ENCODE measurements at places on chromosomes 1 and 21.

DNA sequence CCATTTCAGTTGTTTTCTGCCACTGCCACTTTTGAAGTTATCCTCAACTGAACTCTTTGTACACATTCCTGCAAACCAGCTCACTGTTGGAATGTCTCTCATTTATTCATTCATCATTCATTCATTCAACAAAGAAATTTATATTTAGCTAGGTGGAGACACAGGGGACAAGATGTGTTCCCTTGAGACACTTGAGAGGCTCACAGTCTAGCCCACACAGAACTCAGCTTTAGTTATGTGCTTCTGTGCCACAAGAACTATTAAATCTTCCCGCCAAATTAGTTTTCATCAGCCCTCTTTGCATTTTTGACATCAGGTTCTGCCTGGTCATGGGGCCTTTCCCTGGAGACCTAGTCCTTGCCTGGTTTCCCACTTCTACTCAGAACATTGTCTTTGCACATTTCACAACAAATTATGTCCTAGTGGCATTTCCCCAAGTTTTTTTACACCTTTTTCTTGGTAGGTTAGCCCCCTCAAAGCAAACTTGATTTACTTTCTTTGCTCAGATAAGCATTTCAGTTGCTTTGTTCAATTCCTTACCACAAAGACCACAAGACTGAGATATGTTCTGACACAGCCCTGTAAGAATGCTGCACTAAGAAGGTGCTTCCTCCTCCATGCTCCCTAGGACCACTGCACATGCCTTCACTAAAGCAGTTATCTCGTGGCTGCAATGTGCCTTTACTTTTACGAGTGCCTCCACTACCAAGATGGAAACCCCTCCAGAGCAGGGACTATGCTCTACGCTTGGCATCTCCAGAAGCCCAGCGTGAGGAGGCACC lies 31.0 kb downstream of the ILDR2 start:
- no peak for DNase-seq

- no peak for DNase-seq
Measured at GRCh38 chr21:45032977-45033710, 41.2 kb upstream of the ADARB1 start.

DNA sequence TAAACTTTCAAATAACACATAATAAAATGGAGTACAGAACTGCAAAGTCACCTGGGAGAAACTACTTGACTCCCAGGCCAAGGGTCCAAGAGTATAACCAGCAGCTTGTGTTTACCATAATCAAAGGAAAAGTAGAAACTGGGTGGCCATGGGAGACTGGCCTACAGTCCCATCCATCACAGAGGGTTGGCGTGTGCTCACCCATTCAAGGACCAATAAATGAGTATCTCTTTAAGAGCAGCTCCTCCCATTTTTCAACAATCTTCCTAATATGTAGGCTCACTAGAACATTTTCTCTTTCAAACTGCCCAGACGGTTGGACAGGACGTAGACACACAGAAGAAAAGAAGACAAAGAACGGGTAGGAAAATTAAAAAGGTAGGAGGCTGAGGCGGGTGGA lies at the start of gene FMO3:
TSS of gene FMO3 (plus strand) at position 302 of the 400 bp plus-strand sequence. CDS start 1,754 bp downstream, outside the sequence.
- no peak for DNase-seq

DNA sequence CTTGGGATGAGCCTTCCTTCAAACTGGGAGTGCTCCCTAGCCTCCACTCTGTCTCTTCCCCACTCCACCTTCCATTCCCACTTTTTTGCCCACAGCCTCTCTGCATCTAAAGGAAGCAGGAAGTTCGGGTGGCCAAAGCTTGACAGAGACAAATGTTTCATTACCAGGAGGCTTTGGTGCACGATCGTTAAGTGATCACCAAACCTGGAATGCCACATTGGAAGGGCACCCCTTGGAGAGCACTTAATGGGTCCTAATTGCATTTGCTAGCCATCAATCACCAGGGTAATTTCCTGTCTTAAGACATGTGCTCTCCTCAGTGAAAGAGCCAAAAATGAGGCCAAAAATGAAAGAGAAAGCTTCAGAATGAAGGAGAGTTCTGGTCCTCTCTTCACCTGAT lies 206.5 kb downstream of the TNR start:
- DNase-seq: no peak

- no peak for DNase-seq
Measured at GRCh38 chr1:15885701-15886610, 38.4 kb downstream of the SPEN start.

DNA sequence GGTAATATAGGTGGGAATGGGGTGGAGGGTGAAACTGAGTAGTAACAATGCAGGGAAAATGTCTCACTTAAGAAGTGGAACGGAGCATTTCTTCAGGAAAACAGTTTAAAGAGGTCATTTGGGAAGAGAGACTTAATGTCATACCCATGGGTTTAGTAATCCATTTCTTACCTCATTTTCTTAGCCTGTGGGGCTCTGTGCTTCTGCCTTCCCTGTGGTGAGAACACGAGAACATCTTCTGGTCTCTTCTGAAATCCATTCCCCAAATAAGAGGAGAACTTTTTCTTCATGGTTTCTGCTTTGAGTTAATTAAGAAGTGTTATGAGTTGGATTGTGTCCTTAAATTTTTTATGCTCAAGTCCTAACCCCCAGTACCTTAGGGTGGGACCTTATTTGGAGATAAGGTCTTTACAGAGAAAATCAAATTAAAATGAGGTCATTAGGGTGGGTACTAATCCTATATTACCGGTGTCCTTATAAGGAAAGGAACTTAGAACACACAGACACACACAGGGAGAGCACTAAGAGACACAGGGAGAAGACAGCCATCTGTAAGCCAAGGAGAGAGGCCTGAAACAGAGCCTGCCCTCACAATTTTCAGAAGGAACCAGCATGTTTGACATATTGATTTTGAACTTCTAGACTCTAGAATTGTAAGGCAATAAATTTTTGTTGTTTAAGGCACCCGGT lies 5.4 kb downstream of the CCDC190 start:
- DNase-seq: no peak

DNA sequence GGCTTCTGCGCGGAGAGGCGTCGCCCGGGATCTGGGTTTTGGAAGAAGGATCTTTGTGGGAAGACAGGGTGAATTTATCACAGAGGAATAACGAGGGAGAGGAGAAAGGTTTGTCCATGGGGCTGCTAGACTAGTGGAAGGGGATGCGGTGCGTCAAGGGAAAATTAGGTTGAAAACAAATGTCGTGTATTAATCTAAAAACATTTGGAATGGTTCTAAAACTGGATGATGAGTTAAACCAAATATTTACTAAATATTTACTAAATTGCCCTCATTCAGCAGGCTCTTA lies 647 bp downstream of the RO60 start:
- DNase-seq: no peak

GRCh38 chr1:4690951-4691675 lies 36.7 kb downstream of the AJAP1 start:
- DNase-seq: no peak

- no peak for DNase-seq
Measured at GRCh38 chr1:204889681-204890383, 19.2 kb downstream of the NFASC start.

GRCh38 chr1:178870944-178871343 lies at the start of gene ANGPTL1:
Gene ANGPTL1, minus strand, starts transcription at chr1:178871077. Its CDS starts 5,301 bp downstream, at chr1:178865776.
- DNase-seq: no peak

- DNase-seq: no peak
Measured at GRCh38 chr21:33265664-33266049, 510 bp upstream of the IL10RB start.

GRCh38 chr1:14909920-14910460 lies 243.6 kb upstream of the TMEM51 start:
- DNase-seq: no peak

DNA sequence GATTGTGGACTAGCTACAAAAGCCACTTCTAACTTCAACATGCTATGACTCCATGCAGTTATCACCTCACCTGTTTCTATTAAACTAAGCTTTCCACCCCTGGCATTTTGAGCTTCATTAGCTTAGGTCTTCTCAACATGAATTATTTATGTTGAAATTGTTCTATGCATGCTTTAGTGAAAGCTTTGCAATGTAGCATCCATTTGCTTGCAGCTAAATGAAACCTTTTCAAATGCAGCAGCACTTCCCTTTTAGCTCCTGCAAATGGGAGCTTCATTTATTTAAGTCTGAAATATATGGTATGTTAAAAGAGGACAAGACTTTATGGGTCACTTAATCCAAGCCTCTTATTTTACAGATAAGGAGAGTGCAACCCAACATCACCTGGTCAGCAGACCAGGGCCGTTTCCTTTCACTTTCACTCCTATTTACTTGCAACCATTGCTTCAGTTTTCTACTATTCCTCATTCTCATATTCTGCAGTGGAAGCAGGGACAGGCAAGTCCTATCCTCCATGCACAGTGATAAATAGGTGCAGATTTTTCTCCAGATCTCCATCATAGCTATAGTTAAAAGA lies 56.4 kb upstream of the SAMSN1 start:
- no peak for DNase-seq

DNA sequence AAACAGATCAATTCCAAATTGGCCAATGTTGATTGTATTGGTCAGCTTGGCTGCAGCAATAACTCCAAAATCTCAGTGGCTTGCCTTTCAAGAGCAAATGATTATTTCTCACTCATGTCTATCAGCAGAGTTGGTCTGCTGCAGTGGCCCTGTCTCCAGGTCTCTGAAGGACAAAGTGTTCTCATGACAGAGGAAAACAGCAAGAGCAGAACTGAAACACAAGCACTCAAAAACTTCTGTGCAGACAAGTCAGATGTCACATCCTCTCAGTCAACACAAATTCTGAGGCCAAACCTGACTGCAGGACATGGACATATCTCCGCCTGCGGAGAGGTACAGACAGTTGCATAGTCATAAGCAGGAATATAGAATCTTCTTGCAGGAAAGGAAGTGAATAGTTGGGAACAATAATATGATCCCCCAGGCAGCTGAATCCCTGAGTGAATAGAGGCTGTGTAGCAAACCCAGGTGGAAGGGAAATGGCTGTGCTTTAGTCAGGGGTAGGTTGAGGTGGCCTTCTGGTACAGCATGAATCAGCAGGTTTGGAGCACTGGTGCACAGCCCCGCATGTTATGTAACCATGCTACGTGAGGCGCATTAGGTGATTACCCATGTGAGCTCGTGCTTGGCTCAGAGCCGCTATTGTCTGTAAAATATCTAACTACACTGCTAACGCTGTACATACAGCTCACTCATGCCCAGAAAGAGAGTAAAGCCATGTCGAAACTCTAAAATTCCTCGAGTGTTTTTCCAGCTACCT lies 17.1 kb upstream of the UBE2U start:
- DNase-seq: no peak

DNA sequence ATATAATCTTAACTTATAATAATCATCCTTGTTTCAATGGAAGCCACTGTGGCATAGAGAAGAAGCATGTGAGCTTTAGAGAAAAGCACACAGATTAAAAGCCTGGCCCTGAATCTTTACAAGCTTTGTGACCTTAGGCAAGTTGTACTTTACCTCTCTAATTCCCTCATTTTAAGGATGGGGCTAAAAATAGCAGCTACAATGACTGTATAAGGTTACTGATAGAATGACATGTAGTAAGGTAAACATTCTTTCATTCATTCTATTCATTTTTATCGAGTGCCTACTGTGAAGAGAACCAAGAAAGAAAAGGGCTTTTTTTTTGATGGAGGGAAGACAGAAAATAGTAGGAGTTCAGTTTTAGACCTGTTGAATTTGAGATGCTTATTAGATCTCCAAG lies 25.6 kb downstream of the CDKN2C start:
- no peak for DNase-seq

GRCh38 chr21:33849834-33850233 lies 65.8 kb downstream of the ATP5PO start:
- DNase-seq: no peak

- no peak for DNase-seq
Measured at GRCh38 chr1:30313176-30313575, 410.2 kb downstream of the MATN1 start.

GRCh38 chr1:19700079-19700777 lies 35.6 kb downstream of the HTR6 start:
- no peak for DNase-seq

DNA sequence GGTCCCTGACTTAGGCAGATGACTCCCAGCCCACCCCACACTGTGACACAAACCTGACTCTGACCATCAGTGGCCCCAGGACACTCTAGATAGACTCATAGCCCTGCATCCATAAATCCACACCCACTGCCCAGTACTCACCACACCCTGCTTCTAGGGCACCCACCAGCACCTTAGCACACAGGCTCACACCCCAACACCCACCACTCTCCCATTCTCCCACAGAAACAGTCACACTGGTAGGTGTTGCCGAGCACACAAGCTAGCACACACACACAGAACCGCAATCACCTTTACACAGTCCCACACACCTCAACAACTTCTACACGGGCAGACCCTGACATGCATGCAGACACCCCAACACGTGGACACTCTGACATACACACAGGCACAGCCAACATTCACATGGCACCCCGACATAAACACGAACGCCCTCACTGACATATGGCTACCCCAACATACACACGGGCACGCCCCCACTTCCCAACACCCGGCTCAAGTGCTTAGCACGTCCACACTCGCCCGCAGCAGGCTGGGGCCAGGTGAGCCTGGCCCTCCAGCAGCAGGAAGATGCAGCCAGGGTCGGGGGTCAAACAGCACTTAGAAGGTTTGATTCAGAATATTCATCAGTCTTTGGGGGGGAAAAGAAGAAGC lies 105.5 kb upstream of the TARDBP start:
- no peak for DNase-seq

GRCh38 chr1:27992276-27992675 lies 32.5 kb downstream of the XKR8 start:
- DNase-seq: no peak

- DNase-seq: no peak
Measured at GRCh38 chr1:240237305-240237721, 145.6 kb downstream of the FMN2 start.

GRCh38 chr1:88897070-88897730 lies 5.8 kb upstream of the GTF2B start:
- no peak for DNase-seq

DNA sequence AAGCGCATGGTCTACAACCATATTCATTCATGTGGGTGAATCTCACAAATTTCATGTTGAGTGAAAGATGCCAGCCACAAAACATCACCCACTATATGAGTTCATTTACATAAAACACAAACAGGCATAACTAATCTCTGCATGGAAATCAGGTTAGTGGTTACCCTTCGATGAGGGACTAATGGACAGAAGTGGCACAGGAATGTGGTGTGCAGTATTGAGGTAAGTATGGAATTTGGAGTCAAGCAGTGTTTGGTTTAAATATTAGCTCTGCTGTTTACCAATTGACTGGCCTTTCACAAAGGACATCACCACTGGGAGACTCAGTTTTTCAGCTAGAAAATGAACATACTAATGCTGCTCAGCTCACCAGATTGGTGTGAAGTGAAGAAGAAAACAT lies 24.2 kb downstream of the CCDC185 start:
- no peak for DNase-seq

DNA sequence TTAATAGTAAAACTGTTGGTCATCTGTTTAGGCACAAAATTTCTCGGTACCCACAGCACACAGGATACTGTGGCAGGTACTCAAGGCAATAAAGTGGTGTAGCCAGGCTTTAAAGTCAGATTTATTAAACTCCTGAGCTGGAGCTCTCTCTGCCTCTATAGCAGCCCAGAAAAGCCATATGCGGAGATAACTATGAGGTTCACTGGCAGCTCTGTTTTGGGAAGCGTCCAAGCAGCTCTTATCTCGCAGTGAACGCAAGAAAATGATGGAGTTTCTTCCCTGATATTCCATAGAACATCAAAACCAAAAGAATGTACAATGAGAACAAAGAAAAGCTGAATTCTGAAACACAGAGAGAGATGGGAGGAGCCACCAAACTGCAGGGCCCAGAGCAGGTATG lies 248.3 kb downstream of the C1orf94 start:
- DNase-seq: no peak
